ENCODE measurements at places on chromosomes 2 and 18.

GRCh38 chr2:43218702-43219382, 7.6 kb downstream of the ZFP36L2 start:
- DNase-seq, result peak; percentile 56

DNA sequence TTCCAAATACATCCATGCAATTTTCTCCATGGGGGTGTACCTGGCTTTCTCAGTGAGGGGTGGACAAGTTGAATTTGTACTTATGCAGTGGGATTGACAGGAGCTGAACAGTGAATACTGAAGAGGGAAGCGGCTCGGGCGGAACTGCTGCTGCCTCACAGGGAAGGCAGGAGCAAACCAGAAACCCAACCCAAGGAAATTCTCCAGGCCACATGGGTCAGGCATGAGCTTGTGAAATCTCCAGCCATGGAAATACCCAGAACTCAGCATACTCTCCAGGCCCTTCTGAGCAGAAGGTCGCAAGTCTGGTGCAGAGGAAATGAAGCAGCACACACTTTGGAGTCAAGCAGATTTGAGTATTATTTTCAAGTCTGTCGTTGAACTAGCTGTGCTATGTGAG, 26.5 kb upstream of the INO80C start:
- DNase-seq, result peak; percentile 84

DNA sequence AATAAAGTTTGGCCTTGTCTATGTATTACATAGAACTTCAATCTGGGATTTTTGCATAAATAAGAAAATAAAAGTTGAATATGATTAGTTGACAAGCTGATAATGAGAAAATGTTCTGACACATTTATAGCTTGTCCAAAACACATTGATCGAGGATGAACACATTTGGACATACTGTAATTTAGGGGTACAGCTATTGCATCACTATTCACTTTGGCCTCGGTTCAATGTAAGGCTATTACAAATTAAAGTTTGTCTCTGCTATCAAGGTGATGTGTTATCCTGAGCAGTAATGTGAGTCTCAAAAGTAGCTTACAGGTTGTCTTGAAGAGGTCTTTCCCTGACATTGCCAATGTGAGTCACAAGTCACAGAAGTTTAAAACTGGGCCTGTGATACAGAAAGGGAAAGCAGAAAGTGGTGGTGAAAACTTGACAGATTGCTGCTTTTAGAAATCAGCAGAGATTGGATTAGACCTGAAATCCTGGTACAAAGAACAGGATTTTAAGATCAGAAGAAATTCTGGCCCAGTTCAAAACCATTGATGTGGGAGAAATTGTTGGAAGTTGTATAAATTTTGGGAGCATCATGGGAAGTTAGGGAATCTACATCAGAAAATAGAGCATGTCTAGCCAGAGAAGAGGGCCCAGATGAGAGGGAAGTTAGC, 674.1 kb downstream of the NYAP2 start:
- DNase-seq, result no peak

DNA sequence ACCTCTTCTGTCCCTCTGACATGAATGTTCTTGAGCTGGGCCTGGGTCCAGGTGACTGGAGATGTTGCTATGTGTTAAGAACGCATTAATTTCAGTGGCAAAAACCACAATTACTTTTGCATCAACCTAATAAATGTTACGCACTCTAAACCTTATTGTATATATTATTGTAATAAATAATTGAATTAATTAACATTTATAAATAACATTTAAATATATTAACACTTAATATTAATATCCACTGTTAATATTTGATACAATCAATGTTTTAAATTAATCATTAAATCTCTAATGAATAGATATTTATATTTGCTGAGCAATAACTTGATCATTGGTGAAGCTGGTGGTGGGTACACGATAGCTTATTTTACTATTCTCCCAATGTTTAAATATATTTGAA, 97.4 kb downstream of the KCNF1 start:
- DNase-seq, result no peak

GRCh38 chr2:16908656-16909055, 243.0 kb upstream of the CYRIA start:
- DNase-seq, result peak; percentile 65

GRCh38 chr2:134075204-134075603, 178.7 kb upstream of the MGAT5 start:
- DNase-seq, result no peak

- no peak for DNase-seq
These were observed 115.7 kb downstream of the MSH2 start for GRCh38 chr2:47518497-47519146.

DNA sequence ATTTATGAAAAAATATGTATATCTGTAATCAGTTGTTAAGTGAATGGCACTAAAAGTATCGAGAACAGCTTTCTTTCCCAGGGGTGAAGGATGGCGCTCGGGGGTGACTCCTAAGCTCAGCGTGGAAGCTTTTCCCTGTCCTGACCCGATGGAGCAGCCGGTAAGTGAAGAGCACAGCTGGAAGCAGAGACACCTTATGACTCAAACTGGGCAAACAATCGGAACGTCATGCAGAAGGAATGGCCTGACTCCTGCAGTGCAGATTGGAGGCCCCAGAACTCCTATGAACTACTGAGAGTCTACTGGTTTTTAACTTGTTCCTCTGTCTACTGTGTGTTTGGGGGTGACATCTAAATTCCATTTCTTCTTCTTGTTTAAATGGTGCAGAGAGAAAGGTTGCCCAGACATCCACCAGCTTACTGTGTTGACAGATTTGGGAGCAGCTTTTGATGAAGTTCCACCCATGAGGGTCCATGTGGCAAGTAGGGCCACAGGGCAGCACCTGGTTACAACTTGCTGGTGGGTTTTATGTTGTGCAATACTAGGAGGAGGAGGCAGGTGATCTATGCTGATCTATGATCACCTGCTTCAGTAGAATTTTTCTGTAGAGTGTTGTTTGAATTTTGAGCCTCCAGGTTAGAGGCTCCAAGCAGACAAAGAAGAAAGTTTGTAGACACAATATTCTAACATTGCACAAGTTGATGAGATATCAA, 52.8 kb upstream of the TMEM182 start:
- no peak for DNase-seq

DNA sequence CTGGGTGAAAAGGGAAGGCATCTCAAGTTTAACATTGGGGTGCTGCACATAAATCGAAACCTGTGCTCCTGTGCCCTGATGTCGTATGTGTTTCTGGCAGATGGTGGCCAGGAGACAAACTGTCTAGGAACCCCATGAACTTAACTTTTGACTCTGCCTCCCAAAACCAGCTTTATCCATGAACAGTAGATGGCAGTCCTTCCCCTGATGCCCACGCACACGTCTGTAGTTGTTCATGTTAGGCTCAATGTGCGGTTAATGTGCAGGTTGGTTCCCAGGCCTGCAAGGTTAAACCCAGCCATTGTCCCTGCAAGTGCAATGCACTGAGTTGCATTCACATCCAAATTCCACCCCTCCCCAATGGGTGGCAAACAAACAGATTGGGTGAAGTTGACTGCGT, 44.1 kb upstream of the SIX3 start:
- DNase-seq, result no peak

DNA sequence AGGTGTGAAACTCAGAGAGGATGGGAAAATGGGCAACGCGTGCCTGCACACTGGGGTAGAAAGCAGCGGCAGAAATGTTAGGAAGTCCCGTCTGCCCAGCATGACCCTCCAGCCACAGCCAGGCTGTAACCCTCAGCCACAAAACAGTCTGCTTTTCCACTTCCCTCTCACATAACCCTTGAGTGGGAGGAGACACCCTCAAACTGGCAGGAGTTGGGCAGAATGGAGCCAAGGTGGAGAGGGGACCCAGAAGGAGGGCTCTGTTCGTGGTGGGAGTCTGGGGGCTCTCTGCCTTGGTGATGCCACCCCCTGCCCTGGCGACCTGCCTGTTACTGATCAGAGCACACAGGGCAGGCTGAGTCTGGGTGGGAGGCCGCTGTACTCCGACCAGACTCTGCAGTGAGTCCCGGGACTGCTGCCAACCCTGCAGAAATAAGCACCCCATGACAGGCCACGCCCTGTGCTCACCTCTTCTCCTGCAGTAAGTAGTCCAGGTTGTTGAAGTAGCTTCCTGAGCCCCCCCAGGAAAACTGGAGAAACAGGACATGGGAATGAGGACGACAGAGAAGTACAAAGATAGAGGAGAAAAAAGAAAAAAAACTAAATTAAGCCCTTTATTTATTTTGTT, 16.0 kb downstream of the FAM178B start:
- DNase-seq, result peak; percentile 20

DNA sequence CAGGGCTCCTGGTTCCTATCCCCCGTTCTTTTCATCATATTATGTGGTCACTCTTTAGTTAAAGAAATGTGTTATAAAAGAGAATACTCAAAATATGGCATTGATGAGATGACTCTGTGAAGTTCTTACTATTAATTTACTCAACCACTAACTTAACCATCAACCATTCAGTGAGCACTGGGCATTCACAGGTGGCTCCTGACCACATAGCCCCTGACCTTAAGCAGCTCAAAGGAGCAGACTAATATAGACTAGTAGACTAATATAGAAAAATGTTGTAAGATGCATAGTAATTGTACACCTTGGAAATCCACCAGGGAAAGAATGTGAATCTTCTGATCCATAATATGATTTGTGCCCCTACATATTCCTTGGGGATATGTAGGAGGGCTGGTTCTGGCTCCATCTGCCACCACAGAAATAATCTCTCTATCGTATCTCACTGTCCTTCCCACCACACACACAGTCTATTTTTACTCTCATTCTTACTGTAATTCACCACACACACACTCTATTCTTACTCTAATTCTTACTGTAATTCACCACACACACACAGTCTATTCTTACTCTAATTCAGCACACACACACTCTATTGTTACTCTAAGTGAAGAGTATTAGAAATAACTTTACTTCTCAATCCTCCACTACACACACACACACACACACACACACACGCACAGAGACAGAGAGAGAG, 188.9 kb upstream of the ITGA4 start:
- DNase-seq, result no peak

- no peak for DNase-seq
These were observed 14.3 kb upstream of the RAPH1 start for GRCh38 chr2:203549406-203549805.

DNA sequence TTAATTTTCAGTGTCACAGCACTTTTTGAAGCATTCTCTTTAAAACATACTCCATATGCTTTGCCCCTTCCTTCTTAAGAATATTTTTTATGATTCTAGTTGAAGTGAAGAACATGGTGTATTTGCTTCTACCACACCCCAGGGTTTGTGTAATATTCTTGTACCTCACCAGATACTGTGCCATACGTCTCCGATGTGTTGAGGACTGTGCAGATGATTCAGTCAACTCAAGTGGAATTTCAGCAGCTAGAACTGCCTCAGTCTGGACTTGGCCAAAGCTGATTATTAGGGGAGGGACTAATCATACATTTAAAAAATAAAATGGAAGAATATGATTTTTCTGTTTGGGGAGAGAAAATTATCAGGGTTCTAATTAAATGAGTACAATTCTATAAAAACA, 115.7 kb downstream of the MYO1B start:
- no peak for DNase-seq

GRCh38 chr2:232466221-232466620, 10.3 kb downstream of the ALPI start:
- peak; percentile 44 for DNase-seq

GRCh38 chr2:223542501-223542900, 59.7 kb downstream of the SCG2 start:
- DNase-seq, result no peak

- no peak for DNase-seq
These were observed 42.3 kb downstream of the METTL8 start for GRCh38 chr2:171391532-171391931.

DNA sequence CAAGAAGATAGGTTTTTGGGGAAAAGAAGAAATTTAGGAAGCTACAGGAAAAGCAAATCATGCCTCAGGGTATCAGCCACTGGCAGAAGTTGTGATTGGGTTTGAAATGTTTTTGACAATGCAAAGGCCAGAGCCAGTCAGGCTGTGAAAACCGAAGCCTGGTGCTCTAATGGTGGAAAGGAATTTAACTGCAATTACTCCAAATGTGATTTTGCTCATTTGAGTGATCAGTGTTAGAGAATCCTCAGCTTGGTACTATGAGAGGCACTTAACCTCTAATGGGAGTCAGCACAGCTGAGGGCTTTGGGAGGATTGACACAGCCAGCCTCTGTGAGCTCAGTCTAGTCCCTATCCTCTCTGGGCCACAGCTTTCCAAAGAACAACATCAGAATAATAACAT, 176.5 kb downstream of the LRRTM1 start:
- no peak for DNase-seq

DNA sequence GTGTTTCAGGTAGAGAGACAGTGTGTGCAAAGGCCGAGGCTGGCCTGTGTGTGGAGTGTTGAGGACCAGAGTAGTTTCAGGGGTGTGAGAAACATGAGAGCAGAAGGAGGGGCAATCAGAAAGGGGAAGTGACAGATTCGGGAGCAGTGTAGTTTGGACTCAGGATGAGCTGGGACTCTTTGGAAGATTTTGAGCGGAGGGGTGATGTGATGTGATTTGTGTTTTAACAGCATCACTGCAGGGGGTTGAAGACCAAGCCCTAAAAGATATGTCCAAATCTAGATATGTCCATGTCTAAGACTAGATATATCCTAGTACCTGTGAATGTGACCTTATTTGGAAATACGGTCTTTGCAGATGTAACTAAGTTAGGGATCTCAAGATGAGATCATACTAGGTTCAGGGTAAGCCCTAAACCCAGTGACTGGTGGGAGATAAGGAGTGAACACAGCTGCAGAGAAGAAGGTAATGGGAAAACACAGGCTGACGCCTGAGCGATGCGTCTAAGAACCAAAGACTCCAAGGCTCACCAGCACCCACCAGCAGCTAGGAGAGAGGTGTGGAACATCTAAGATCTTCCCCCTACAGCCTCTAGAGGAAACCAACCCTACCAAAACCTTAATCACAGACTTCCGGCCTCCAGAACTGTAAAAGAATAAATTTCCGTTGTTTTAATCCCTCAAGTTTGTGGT, 38.5 kb upstream of the MYO3B start:
- no peak for DNase-seq

- DNase-seq, result no peak
These were observed 8.8 kb downstream of the ODC1 start for GRCh38 chr2:10439185-10439879.

GRCh38 chr18:53701697-53702096, 522.8 kb downstream of the MBD2 start:
- DNase-seq, result no peak

DNA sequence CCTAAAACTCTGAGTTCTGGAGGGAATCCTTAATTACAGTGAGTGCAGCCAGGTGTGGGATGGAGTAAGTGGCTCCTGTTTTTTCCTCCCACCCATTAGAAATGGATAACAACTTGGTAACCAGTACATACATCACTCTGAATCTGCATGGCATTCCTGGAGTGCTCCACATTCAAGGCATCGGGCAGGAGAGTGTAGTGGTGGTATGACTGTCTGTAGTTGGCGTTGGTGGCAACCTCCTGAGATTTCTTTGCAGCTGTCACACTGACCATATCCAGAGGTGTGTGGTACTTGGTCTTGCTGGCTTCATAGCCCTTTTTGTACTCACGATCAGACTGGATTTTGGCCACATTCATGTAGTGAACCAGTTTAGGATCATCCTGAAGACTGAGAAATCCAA, 68.3 kb downstream of the NEB start:
- no peak for DNase-seq

DNA sequence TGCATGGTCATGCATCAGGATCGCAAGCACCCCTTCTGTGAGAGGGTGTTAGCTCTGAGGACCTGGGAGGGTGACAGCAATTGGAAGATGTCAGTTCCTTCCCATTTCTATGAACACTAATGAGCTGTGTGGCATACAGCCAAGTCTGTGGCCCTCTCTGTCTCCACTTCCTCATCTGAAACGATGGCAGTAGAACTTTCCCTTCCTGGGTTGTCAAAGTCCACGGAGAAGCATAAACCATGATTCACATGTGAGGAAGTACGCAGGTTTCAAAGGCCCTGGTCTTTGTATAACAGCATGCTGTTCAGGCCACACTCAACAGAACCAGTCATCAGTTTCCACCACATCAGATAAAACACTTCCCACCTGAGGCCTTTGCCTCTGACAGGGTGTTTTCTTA, 167.4 kb upstream of the RAB6C start:
- DNase-seq, result peak; percentile 95

Data from inflammatory macrophage treated with lipopolysaccharide for 4 hours (primary cell).